Left renal cortex interstitium (tissue), 4 donors: ENCODE measurements at places on chromosomes 1 and 21. TPM values are rescaled to one million over a fixed set of nuclear protein-coding genes. Genes with fewer than 3 reads are reported as not detected.

Gene NPHP4
- 16.4 TPM for polyA plus RNA-seq

Gene CCDC185
- polyA plus RNA-seq: 0.06 TPM

Gene TMEM82
- 4.9 TPM for polyA plus RNA-seq

Gene RUNX3
- polyA plus RNA-seq: 0.81 TPM

GRCh38 chr1:158126425-158126824 is 54.3 kb upstream of the CD1D start:
- no peak for DNase-seq

DNA sequence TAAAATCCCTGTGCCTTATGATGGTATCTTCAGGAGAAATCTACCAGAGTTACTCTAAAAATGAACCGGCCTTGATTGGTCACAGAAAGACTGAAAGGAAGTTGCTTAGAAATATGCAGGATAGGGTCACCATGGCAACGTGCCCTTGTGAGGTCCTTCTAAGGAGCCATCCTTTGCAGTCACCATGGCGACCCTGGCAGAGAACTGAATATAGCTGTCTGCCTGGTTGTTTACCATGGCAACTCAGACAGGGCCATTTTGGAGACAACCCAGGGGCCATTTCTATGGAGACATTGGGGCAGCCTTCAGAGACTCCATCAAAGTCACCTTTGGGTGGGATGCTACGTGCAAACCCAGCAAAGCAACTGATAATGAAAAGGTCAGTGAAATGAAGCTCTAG is 43.0 kb downstream of the SNX7 start:
- DNase-seq: no peak

GRCh38 chr1:17012775-17013490 is 1.2 kb upstream of the ATP13A2 start:
- no peak for DNase-seq

DNA sequence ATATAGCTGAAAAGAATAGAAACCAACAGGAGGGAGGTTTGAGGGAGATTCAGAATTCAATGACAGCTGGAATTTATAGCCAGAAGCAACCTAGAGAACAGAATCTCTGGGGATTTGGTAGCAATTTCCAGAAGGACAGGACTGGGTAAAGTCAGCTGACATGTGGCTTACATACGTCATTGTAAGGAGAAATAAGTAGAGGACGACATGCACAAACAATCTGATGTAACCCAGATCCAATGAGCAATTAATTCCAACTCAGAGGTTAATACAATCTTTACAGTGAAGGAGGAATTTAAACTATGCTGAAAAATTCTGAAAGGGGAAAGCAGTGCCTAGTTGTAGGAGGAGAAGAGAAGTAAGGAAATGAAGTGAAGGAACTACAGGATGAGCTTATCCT is 383.9 kb downstream of the PTBP2 start:
- DNase-seq: no peak

GRCh38 chr1:159505676-159506075 is 30.1 kb downstream of the OR10J5 start:
- DNase-seq: no peak

- no peak for DNase-seq
Observed at GRCh38 chr1:157431751-157432150, 120.6 kb downstream of the FCRL5 start.

DNA sequence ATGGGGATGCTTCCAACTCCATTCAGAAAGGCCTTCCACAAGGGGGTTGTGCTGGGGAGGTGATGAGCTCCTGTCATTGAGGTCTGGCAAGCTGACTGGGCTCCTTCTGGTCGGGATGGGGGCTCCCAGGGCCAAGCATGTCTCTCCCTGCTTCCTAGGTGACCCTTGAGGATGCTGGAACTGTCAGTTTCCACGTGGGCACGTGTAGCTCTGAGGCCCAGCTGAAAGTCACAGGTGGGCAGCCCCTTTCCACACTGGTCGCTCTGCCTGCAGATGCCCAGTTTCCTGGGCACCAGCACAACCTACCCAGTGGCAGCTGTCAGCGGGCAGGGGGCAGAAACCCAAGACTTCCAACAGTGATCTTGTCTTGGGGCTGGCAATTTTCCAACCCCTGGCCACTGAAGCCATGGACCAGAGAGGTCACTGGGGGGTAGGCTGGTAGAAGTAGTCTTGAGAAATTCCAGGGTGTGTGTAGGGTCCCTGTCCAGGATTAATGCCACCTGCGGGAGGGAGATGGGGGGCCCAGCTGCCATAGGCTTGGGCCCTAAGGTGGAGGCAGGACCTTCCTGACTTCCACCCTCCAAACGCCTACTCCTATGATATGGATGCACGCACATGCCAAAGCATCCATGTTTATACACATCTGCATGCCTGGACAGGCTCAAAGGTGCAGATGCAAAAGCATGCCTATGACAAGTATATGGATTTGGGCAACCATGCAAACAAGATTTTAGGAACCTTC is 97.1 kb downstream of the TRIM11 start:
- no peak for DNase-seq

- DNase-seq: no peak
Observed at GRCh38 chr1:209587789-209588188, 4.3 kb downstream of the CAMK1G start.
